ENCODE measurements at places on chromosomes 11 and 22.

- DNase-seq, result no peak
Measured at GRCh38 chr22:20064545-20065262, 15.3 kb upstream of the DGCR8 start.

GRCh38 chr22:41656556-41656955, 32.1 kb downstream of the SNU13 start:
- no peak for DNase-seq

DNA sequence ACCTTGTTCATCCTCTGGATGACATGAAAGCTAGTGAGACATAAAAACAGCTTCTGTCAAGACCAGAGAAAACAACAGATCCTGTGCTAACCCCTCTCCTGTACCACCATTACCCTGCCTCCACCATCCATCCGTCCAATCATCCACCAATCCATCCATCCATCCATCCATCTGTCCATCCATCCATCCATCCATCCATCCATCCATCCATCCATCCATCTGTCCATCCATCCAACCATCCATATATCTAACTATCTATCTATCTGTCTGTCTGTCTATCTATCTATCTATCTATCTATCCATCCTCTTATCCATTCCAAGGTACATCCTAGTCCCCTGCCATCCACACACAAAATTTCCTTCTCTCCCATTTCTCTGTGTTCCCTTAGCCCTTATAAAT, 46.6 kb upstream of the ME3 start:
- no peak for DNase-seq

- no peak for DNase-seq
Measured at GRCh38 chr11:18594999-18595749, 4.4 kb upstream of the MISFA start.

DNA sequence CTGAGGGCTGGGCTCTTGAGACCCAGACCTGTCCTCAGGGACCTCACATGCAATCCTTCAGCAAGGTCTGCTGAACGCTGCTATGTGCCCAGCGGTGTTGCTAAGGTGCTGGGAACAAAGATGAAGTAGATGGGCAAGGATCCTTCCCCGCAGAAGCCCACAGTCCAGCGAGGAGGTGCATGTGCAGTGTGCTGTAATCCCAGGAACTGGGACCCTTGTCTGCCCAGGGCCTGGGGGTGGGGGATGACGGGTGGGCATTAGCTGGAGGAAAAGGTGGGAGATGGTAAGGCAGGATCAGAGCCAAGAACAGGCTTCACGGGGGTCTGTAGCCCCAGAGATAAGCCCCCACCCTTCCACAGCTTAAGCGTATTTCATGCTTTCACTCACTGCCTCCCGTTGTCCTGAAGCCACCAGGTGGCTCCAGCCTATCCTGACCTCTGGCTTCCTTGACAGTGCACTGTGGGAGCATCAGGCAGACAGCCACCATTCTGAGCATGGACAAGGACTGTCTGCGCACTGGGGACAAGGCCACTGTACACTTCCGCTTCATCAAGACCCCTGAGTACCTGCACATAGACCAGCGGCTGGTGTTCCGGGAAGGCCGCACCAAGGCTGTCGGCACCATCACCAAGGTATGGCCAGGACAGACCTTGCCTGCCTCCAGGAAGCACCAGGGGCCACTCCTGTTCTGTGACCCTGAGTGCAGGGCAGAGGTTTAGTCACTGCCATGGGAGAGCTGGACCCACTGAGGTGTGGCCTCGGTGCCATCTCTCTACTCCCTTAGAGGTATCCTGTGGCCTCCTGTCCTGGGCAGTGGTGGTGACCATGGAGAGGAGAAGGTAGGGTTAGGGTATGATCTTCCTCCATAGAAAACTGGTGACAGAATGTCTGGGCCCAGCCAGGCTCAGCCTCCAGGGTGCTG, 22.0 kb downstream of the GTPBP1 start:
- no peak for DNase-seq

- no peak for DNase-seq
Measured at GRCh38 chr22:33747029-33747428, 173.2 kb downstream of the LARGE1 start.

- no peak for DNase-seq
Measured at GRCh38 chr11:67588136-67588503, 4.5 kb downstream of the GSTP1 start.

DNA sequence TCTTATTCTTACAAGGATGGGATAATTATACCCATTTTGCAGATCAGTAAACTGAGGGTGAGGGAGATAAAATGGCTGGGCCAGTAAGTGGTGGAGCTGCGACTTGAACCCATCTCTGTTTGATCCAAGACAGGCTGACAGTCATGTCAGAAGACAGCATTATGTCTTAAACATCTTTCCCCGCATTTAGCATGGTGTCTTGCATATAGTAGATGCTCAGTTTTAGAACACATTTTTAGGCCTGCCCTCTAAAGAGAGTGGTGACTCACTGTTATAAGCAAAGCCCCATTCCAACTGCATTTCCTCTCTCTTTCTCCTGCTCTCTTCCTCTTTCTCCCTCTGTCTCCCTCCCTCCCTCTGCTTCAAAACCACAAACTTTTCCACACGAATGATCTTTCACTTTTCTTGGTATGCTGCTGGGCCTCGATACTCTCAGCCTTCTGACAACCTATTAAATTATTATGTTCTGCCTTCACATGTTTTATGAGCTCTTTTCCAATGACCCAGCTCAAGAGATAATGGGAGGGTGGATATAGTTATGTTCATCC, 25.2 kb downstream of the CWC15 start:
- no peak for DNase-seq

GRCh38 chr11:114076921-114077331, 17.4 kb downstream of the ZBTB16 start:
- DNase-seq, result no peak

DNA sequence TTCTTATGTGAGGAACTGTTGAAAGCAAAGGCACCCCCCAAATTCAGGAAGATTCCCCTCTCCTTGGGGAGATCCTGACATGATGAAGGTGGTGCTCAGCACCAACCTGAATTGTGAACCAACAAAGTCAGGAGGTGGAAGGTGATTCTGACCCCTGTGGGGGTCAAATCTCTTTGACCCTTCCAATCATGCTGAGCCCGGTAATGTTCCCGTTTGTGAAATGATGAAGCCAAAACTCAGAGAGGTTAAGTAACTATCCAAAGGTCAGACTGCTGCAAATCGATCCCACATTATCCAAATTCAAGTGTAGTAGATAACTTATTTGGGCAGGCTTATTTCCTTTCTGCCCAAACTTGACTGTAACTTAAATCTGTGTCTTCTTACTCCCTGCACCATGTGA, 19.1 kb downstream of the SERPING1 start:
- DNase-seq, result no peak

- DNase-seq, result no peak
Measured at GRCh38 chr11:129298988-129299387, 76.7 kb upstream of the BARX2 start.

- DNase-seq, result no peak
Measured at GRCh38 chr11:64870893-64871466, 7.4 kb downstream of the EHD1 start.

DNA sequence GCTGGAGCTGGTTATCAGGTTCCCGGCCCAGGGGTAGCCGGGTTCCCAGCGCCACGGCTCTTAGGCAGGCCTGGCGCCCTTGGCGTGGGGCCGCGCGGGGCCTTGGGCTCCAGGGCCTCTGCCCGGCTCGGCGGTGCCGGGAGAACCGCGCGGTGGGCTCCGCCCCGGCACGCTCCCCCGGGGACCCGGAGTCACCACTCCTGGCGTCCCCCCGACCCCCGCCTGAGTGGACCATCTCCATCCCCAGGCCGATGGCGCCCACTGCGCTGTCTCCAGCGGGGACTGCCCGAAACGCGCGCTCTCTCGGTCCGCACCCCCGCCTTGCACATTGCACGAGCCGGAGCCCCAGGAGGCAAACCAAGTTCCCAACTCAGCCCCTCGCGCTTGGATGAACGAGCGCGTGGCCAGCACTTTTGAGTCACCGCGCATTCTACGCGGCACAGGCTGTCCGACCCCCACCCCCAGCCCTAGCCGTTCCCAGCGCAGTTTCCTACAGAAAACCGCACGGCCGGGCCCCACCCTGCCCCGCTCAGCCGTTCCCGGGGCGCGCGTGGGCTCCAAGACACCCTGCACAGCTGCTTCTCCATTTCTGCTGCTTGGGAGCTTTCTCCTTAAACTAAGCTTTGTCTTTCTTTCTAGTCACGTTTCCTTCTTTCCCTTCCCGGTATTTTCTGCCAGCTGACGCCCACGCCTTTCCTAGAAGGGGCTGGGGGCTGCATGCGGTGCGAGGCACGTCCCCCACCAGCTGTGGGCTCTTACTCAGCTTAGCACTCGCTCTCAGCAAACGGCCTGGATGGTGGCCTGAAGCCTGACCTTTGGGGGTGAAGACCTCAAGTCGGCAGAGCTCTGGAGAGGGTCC, 650 bp upstream of the CHID1 start:
- no peak for DNase-seq

DNA sequence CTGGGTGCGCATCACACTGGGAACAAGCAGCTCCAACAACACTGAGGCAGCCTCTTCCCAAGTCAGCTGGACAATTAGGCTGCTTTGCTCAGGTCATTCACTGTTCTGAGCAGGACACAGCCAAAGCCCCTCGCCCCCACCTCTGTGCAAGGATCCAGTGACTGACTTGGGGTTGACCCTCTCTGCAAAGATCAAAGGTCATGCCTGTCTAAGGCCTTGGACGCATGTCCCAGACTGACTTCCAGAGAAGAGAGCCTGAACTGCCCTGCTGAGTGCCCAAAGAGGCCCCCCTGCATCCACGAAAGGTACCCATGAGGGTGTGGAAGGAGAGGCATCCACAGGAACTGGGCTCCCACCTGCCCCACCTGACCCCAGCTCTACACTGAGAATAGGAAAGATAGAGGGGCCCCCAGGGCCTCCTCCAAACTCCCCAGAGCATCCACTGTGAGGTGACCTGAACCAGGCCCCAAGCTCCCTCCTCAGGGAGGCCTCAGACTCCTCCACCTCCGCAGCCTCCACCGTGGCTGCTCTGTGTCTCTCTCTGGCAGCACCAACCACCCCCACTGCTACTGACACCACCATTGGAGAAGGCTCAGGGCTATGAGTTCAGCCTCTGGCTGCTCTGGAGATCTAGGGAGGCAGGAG, 53.5 kb downstream of the IGLL5 start:
- DNase-seq, result no peak

DNA sequence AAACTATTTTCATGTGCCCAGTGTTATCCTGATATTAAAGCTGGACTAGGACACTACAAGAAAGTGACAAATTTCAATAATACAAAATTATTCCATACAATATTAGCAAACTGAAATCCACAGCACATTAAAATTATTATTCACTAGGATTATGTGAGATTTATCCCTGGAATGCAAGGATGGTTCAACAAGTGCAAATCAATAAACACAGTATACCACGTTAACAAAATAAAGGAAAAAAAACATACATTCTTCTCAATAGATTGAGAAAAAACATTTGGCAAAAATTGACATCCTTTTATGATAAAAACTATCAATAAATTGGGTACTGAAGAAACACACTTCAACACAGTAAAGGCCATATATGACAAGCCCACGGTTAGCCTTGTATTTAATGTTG, 1758.2 kb upstream of the RAG2 start:
- DNase-seq, result no peak

DNA sequence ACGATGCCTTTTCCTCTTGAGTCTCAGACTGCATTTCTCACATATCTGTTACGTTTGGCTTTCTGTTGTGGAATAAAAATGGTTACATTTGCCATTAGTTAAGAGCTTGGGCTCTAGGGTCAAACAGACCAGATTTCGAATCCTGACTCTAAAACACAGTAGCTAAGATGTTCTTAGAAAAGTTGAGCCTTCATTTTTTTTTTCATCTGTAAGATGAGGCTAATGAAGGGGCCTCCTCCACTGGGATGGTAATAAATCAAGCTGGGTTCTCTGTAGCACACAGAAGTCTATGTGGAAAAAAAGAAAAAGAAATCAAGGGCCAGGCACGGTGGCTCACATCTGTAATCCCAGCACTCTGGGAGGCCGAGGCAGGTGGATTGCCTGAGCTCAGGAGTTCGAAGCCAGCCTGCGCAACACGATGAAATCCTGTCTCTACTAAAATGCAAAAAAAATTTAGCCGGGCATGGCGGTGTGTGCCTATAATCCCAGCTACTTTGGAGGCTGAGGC, 49.9 kb upstream of the CAPRIN1 start:
- no peak for DNase-seq

DNA sequence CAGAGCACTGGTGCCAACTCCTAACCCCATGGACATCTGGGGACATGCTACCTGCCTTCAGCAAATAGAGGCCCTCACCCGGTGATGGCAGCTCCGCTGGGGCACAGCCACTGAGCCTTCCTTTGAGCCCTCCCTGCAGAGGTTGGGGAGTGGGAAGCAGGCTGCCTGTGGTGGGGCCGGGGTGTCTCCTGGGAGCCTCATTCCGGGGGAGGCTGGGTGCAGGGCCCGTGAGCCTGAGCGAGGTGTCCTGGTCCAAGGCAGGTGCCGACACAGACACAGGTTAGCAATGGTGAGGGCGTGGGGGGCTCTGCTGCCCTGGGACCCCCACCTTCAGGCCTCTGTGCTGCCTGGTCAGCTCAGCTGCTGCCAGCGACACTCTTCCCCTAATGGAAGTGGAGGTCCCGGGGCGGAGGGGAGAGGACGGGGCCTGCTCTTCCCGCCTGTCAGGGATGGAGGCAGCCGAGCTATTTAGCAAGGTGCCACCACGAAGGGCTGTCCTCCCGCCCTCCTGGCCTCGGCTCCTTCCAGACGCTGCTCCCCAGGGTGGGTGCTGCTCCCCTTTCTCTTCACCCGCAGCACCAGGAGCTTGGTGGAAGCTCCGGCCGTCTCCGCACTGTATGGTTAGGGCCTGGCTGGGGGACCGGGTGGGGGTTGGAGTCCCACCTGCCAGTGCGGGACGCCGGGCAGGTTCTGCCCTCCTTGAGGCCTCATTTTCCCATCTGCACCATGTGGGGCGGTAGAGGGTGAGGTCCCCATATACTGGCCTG, 11.2 kb downstream of the TSPAN4 start:
- DNase-seq, result no peak

GRCh38 chr22:32649515-32650200, 151.8 kb upstream of the TIMP3 start:
- no peak for DNase-seq

DNA sequence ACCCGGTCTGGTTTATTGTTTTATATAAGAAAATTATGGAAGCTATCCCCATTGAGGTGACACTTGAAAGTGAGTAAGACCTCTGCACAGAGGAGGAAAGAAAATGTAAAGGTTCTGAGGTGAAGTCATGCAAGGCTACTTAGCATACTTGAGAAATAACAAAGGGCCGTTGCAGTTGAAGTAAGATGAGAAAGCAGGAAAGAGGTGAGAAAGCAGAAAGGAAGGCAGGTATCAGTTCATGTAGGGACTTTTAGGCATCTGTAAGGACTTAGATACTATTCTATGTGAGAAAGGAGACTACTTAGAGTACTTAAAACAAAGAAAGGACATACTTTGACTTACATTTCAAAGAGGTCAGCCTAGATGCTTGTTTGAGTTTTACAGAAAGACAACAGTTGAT, 84.7 kb downstream of the CASP12 start:
- DNase-seq, result no peak
